ENCODE measurements at places on chromosomes 3 and 15.

DNA sequence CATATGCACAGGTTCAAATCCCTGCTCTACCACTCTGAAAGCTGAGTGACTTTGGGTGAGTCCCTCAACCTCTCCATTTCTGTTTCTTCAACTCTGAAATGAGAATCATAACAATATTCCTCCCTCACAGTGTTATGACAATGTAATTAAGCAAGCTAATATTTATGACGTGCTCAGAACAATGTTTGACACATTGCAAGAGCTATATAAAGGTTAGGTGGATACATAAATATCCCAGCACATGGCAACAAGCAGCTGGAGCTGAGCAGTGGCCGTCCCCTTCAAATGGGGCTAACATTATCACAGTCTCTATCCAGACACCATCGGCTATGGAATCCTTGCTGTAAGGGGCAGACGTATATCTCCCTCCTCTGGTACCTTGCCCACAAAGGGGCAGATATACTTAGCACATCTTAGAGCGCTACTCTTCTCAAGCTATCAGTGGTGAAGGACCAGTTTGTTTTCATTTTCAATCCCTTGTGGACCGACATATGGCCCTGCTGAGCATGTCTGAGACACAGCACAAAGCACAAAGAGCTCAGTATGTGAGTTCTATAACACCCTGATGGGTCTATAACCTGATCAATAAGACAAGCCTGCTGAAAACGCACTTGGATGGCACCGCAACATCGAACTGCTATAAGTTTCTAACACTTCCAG lies 80.9 kb downstream of the PRICKLE2 start:
- DNase-seq, result no peak

DNA sequence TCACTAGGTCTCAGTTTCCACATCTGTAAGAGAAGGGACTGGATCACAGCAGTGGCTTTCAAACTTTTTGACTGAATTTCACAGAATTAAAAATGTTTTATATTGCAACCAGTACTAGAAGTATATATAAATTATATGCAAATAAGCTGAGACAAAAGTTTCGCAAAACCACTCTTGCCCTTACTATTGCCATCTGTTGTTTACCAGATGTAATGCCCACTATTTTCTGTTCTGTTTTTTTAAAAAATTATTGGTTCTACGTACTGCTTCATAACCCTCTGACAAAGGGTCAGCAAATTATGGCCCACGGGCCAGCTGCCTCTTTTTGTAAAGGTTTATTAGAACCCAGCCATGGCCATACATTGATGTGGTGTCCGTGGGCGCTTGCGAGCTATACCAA lies 44.8 kb downstream of the PDIA5 start:
- DNase-seq, result no peak

GRCh38 chr3:183698318-183698751 lies 738 bp downstream of the YEATS2 start:
- DNase-seq, result no peak

DNA sequence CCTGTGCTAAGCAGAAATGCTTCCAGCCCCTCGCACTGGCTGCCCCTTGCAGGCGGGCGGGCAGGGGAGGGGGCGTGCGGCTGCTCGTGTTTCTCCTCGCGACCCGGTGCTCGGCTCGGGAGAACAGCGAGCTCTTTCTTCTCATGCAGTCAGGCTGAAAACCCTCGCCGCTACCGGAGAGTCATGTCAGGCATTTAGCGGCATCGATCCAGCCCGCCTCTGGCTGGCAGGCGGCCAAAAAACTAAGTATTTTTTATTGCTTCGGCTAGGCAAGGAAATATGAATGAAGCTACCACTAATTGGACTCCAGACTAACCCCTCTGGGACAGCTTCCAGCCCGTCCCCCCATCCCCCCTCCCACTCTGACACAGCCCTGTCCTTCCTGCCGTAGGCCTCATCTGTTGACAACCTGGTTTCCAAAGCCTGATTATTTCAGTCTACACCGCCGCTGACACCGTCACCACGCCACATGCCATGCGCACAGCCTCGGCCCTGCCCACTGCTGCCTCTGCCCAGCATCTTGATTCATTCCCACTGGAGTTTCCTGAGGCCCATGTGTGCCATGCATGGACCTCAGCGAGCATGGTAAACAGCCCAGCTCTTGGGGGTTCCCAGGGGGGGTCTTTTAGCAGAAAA lies 35.3 kb downstream of the TLE3 start:
- DNase-seq, result no peak

DNA sequence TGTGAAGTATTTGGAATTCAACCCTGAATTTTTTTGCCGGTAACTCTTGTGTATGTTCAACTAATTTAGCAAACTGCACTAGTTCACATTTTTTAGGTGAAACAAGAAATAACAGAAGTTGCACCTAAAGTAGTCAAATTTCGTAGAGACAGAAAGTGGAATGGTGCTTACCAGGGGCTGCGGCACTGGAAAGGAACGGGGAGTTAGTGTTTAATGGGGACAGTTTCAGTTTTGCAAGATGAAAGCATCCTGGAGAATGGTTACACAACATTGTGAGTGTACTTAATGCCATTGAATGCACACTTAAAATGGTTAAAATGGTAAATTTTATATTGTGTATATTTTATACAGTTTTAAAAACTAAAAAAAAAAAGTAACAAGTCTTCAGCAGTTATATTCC lies 27.4 kb downstream of the PPARG start:
- DNase-seq, result no peak

DNA sequence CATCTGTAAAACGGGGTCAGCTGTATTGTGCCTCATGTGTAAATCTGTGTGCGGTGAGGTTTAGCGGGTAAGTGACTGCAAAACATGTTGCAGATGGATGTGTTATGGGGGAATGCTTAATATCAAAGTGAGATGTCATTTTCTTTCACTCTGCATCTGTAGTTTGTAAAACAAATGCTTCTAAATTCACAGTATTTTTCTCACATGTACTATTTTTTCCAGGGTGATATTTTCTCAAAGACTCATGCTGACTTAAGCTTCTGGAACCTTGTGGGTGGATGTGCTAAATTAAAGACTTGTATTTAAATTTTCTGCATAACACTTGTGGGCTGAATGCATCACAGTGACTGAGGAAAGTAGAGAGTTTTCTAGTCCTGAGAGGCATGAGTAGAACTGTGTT lies 115.2 kb upstream of the TP63 start:
- no peak for DNase-seq

GRCh38 chr3:82493858-82494257 lies 732.4 kb upstream of the GBE1 start:
- no peak for DNase-seq

GRCh38 chr3:49461443-49462171 lies 8.5 kb upstream of the DAG1 start:
- DNase-seq, result no peak

DNA sequence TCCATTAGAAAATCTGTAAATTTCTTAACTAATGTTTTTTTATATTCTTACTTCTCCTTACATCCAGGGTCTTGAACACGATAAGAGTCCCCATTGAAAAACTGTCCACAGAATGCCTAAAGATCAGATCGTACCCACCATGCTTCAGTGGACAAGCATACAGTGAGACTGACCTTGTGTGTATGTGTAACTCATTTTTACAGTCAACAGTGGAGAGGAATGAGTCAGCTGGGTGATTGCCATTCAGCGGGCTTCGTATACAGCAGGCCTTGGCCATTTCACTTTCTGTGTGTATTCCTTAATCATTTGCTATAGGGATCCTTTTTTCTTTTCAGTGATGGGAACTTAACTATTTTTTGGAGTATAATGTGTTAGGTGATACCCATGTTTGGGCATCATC lies 10.6 kb downstream of the PARP14 start:
- no peak for DNase-seq
